ENCODE measurements at places on chromosomes 16 and 17.

DNA sequence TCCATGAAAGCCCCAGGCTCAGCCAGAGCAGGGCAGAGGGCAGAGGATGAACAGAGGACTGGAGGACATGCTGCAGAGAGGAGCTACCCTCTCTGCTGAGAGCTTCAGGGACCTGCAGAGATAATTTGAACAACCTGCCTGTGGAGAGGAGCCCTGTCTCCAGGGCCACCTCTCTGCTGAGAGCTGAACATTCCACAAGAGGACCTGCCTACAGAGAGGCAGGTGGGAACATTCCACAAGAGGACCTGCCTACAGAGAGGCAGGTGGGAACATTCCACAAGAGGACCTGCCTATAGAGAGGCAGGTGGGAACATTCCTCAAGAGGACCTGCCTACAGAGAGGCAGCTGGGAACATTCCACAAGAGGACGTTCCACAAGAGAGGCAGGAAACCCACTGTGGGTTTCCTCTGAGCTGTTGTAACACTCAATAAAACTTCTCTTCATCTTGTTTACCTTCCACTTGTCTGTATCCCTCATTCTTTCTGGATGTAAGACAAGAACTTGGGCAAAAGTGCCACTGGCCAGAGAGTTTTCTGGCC, 551.9 kb upstream of the CA10 start:
- DNase-seq: no peak
- no peaks in the 10 kb centered on the region for H3K4me1 ChIP-seq

- H3K36me3 ChIP-seq: no peaks in the 10 kb centered on the region
- peak overlapping the region; percentile 39 for H3K4me3 ChIP-seq
- peaks cover 71% of the 10 kb centered on the region for H3K4me1 ChIP-seq
- H3K27ac ChIP-seq: peak overlapping the region; percentile 85
- DNase-seq: peak; percentile 65
- H3K27me3 ChIP-seq: no peaks in the 10 kb centered on the region
These were observed 11.0 kb downstream of the CYB561 start for GRCh38 chr17:63434951-63435571.

DNA sequence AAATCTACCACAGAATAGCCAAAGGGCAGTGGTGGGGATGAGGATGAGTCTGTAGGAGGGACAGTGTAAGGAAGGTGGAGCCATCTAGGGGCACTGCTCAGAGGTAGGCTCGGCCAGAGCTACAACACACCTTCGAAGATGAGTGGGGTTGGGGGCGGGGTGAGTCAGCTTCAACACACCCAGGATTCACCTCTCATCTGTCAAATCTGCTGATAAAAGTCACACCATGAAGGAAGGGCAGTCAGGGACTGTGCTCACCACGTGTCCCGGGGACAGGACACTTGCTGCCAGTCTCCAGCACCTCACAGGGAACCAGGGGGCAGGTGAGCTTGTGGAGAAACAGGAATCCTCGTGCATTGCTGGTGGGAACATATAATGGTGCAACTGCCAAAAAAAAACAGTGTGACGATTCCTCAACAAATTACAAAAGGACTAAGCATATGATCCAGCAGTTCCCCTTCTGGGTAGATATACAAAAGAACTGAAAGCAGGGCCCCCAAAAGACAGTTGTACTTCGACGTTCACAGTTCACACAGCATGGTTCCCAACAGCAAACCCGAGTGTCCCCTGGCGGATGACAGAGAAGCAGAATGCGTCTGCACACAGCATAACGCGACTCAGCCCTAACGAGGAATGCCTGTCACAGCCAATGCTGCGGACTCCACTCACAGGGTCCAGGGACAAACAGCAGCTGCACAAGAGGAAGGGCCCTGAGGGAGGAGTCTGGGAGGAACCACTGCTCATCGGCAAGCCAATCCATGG, 133.1 kb downstream of the ANKRD11 start:
- no peaks in the 10 kb centered on the region for H3K27me3 ChIP-seq
- H3K4me3 ChIP-seq: no peak overlapping the region
- no peaks in the 10 kb centered on the region for H3K36me3 ChIP-seq
- peak; percentile 55 for DNase-seq
- peaks cover 100% of the 10 kb centered on the region for H3K4me1 ChIP-seq

GRCh38 chr16:77589071-77589765, 133.1 kb upstream of the NUDT7 start:
- H3K27me3 ChIP-seq: peaks cover 16% of the 10 kb centered on the region
- DNase-seq: no peak
- H3K27ac ChIP-seq: no peak overlapping the region
- H3K4me1 ChIP-seq: peaks cover 6% of the 10 kb centered on the region

DNA sequence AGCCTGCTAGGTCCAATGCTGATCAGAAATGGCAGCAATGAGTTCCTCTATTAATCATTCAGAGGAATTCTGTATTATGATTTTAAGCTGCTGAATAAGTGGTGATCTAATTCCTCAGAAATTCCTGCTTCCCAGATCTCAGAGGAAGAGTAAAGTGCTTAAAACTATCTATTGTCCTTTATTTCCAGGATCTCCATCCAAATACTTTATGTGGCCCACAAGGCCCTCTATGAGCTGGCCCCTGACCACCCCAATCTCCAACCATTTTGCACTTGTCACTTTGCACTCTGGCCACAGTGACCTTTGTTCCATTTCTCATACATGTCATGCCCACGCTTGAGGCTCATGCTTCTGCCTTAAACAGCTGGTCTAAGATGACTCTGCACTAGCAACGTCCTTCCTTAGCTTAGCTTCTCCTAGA, 93.7 kb downstream of the CA10 start:
- no peak overlapping the region for H3K27ac ChIP-seq
- no peaks in the 10 kb centered on the region for H3K4me1 ChIP-seq
- H3K4me3 ChIP-seq: no peak overlapping the region
- DNase-seq: no peak
- no peaks in the 10 kb centered on the region for H3K27me3 ChIP-seq

DNA sequence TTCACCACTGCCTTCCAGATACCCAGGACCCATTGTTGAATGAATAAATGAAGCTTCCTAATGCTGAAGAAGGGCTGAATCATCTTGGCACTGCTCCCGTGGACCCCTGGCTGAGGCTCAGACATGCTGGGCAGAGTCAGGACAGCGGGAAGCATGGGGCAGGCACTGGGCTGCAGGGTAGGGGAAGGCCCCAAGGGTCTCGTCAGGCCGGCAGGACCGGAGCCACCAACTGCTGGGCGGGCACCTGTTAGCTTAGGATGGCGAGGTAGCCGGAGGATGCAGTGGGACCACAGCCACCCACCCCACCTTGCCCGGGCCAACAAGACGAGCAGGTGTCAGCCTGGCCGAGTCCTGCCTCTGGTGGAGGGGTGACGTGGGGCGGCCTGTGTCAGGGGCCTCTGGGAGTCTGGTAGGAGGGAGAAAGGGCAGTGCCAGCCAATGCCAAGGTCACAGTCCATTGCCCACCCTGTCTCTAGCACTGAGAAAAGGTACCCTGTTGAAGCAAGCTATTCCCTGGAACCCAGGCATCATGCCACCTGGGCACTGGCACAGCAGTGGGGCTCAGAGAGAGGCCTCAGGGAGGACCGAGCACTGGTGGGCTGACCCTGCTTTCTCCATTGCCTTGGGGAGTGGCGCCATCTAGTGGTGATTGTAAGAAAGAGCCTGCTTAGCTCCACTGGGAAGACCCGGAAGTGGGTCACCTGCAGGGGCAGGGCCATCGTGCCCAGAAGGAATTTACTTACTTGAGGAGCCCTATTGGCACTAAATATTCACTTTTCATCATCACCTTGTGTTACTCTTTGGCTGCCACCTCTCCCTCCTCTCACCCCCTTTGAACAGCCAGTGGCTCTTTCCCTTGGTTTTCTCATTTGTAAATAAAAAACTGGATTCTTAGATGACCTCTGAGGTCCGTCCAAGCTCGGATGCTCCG, 3.0 kb upstream of the DLX3 start:
- DNase-seq: peak; percentile 60
- peaks cover 100% of the 10 kb centered on the region for H3K27me3 ChIP-seq
- H3K36me3 ChIP-seq: no peaks in the 10 kb centered on the region
- peaks cover 37% of the 10 kb centered on the region for H3K4me1 ChIP-seq
- H3K4me3 ChIP-seq: no peak overlapping the region

GRCh38 chr16:83912519-83913244, 13.8 kb downstream of the MLYCD start:
- H3K27me3 ChIP-seq: no peaks in the 10 kb centered on the region
- peak; percentile 54 for DNase-seq
- peaks cover 60% of the 10 kb centered on the region for H3K4me1 ChIP-seq
- peak overlapping the region; percentile 93 for H3K27ac ChIP-seq
- peaks cover 86% of the 10 kb centered on the region for H3K36me3 ChIP-seq
- H3K4me3 ChIP-seq: peak overlapping the region; percentile 20

DNA sequence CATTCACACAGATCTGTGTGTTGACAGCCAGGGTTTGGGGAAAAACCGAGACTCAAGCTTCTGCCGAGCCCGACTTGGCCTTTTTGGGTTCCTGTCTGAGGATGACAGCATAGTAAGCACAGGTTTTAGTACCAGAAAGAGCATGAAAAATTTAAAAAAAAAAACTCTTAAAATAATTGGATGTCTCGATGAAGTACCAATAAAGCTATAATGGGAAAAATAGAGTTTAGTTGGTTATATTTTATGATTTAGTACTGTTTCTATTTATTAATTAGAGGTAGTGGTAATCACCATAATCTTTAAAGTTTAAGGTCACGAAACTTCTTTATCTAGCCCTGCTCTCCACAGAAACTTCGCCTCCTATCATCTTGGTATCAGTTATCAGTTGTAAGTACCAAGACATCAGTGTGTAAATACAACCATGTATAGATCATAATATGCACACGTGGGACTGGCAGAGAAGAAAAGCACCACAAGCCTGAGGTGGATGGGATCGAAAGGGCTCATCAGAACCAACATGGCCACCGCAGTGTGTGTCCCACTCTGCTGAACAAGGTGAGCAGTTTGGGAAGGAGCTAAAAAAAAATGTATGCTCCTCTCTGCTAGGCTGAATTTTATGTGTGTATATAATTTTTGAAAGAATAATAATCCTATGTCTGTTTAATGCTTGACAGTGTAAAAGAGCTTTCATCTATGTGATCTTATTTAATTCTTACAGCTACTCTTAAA, 14.4 kb upstream of the EEF2K start:
- H3K4me3 ChIP-seq: peak overlapping the region; percentile 92
- H3K27me3 ChIP-seq: no peaks in the 10 kb centered on the region
- H3K36me3 ChIP-seq: no peaks in the 10 kb centered on the region
- H3K27ac ChIP-seq: peak overlapping the region; percentile 95

DNA sequence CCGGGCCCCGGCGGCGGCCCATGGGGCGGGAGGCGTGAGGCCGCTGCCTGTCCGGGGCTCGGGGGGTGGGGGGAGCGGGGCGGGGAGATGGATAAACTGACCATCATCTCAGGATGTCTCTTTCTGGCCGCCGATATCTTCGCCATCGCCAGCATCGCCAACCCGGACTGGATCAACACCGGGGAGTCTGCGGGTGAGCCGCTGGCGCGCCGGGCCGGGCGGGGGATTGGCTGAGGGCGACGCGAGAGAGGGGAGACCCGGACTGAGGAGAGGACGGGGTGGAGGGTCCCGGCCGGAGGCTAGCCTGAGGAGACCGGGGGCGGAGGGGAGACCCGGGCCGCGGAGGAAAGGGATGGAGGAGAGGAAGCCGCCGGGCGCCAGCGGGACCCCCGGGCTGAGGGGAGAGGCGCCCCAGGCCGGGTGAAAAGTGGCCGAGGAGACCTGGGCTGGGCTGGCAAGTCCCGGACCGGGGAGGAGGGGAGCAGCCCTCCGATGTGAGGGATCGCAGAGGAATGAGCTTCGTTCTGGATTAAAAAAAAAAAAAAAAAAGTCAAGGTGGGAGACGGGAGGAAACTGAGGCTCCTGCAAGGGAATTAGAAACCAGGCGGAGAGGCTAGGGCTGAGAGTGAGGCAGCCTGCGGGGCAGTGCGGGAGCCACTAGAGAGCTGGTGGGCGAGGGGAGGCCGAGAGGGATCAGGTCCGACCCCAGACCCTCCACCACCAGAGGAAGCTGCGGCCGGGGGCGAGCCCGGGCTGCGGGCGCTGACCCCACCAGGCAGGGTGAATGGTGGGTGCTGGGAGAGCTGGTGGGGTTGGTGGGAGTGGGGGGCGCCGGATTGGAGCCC, 526 bp downstream of the MOSMO start:
- DNase-seq: no peak
- peaks cover 59% of the 10 kb centered on the region for H3K4me1 ChIP-seq
- H3K36me3 ChIP-seq: no peaks in the 10 kb centered on the region
- H3K27ac ChIP-seq: peak overlapping the region; percentile 96
- no peaks in the 10 kb centered on the region for H3K27me3 ChIP-seq
- peak overlapping the region; percentile 98 for H3K4me3 ChIP-seq

DNA sequence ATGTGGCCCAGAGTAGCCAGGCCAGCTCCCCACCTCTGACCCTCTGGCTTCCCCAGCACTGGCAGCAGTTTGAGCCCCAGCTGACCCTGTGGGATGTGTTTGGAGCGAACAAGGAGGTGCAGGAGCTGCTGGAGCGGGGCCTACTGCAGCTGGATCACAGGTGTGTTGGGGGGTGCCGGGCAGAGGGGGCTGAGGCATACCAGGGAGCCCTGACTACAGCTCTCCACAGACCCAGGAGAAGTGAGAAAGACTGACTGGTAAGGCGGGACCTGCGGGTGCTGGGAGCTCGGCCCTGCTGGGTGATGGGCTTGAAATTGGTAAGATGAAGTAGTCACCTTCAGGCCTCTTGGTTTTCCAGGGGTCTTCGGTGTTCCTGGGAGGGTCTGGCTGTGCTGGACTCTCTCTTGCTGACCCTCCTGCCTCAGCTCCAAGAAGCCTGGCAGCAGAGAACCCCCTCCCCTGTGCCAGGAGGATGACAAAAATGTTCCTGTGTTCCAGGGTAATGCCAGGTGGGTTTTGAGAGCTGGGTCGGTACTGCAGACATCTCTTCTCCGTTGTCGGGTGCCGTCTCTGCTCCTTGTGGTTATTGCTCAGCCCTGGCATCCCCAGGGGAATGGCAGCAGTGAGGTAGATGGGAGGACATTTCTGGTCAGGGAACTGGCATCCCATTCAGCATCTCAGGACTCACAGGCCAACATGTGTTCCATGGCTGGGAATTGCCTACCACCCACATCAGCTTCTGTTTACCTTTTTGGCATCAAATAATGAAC, 5.9 kb downstream of the RSAD1 start:
- no peak overlapping the region for H3K4me3 ChIP-seq
- DNase-seq: no peak
- no peak overlapping the region for H3K27ac ChIP-seq
- no peaks in the 10 kb centered on the region for H3K27me3 ChIP-seq
- H3K36me3 ChIP-seq: peaks cover 52% of the 10 kb centered on the region
- peaks cover 36% of the 10 kb centered on the region for H3K4me1 ChIP-seq

DNA sequence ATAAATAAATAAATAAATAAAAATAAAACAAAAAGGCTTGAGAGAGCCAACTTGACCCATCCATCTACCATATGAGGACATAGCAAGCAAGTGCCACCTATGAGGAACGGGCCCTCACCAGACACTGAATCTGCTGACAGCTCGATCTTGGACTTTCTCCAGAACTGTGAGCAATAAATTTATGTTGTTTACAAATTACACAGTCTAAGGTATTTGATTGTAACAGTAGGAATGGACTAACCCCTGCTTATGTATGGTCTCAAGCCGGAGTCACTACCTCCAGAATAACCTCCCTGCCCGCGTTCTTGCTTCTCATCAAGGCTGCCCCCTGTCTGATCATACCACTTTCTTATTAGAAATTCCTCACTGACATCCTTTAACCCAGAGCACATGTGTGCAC, 9.9 kb downstream of the SLC5A11 start:
- H3K4me3 ChIP-seq: no peak overlapping the region
- H3K27me3 ChIP-seq: peaks cover 28% of the 10 kb centered on the region
- H3K4me1 ChIP-seq: peaks cover 10% of the 10 kb centered on the region
- H3K27ac ChIP-seq: no peak overlapping the region

All from left ventricle myocardium inferior (tissue), 1 donor.